ENCODE measurements at places on chromosomes 16 and 17. TPM values are rescaled to one million over a fixed set of nuclear protein-coding genes. Genes with fewer than 3 reads are reported as not detected.

Gene RAB11FIP3
- 27.1 TPM for polyA plus RNA-seq

Gene SP6
- 0.27 TPM for polyA plus RNA-seq

Gene NFATC3
- 12.4 TPM for polyA plus RNA-seq

Gene KRT20
- not detected for polyA plus RNA-seq

Gene RNF157
- polyA plus RNA-seq = 1.1 TPM

All from spleen (tissue), 13 donors.